CD4-positive, alpha-beta memory T cell (primary cell): ENCODE measurements at places on chromosomes 7 and 10.

DNA sequence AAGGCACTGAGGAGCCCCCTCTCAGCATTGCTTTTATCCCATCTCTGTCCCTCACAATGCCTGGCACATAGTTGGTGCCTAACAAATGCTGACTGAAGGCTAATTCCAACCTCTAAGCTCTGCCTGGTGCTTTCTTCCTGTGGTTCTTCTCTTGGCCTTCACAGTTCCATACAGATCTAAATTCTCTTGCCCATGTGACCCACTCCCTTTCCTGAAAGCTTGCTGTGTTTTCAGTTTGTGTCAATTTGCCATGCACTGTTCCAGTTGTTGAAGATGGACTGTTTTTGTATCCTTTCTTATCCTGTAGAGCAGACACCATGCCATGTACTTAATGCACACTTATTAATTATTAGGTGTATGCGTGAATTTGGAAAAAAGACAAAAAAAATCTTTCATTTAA lies 9.2 kb downstream of the TBXAS1 start:
- H3K4me3 ChIP-seq, result no peak overlapping the region
- no peaks in the 10 kb centered on the region for H3K36me3 ChIP-seq
- H3K27me3 ChIP-seq, result no peaks in the 10 kb centered on the region
- no peak overlapping the region for H3K27ac ChIP-seq
- no peak for DNase-seq

GRCh38 chr7:129550693-129551360 lies 48.5 kb downstream of the SMKR1 start:
- H3K27ac ChIP-seq, result no peak overlapping the region
- no peak overlapping the region for H3K4me3 ChIP-seq
- no peaks in the 10 kb centered on the region for H3K36me3 ChIP-seq
- no peaks in the 10 kb centered on the region for H3K4me1 ChIP-seq
- peaks cover 4% of the 10 kb centered on the region for H3K27me3 ChIP-seq

- no peaks in the 10 kb centered on the region for H3K4me1 ChIP-seq
- no peaks in the 10 kb centered on the region for H3K36me3 ChIP-seq
- H3K27me3 ChIP-seq, result no peaks in the 10 kb centered on the region
- DNase-seq, result no peak
- H3K27ac ChIP-seq, result no peak overlapping the region
These were observed 633.2 kb downstream of the ACTR3B start for GRCh38 chr7:153392726-153393125.

GRCh38 chr7:93036807-93037206 lies 81.0 kb downstream of the SAMD9 start:
- no peaks in the 10 kb centered on the region for H3K36me3 ChIP-seq
- DNase-seq, result no peak
- no peaks in the 10 kb centered on the region for H3K27me3 ChIP-seq

DNA sequence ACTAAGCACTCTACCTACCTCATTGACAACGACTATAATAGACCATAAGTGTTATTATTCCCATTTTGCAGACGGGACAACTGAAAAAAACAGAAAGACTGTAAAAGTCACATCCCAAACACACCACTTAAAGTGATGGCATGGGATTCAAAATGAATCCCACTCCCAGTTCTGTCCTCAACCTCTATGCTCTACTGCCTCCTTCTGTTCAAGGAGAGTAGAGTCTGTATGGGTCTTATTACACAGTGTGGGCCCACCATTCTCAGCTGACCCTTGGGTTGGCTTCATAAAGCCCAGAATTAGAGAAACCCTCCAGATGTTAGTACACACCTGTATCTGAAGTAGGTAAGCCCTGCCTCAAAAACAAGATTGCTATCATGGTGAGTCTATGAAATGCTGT lies 102.2 kb downstream of the GRM8 start:
- no peak overlapping the region for H3K27ac ChIP-seq
- H3K27me3 ChIP-seq, result no peaks in the 10 kb centered on the region
- no peaks in the 10 kb centered on the region for H3K36me3 ChIP-seq
- no peak for DNase-seq
- H3K4me1 ChIP-seq, result no peaks in the 10 kb centered on the region

GRCh38 chr10:5620223-5620721 lies 46.1 kb downstream of the ASB13 start:
- no peak overlapping the region for H3K4me3 ChIP-seq
- H3K4me1 ChIP-seq, result no peaks in the 10 kb centered on the region
- no peak for DNase-seq
- H3K27ac ChIP-seq, result no peak overlapping the region
- no peaks in the 10 kb centered on the region for H3K27me3 ChIP-seq

DNA sequence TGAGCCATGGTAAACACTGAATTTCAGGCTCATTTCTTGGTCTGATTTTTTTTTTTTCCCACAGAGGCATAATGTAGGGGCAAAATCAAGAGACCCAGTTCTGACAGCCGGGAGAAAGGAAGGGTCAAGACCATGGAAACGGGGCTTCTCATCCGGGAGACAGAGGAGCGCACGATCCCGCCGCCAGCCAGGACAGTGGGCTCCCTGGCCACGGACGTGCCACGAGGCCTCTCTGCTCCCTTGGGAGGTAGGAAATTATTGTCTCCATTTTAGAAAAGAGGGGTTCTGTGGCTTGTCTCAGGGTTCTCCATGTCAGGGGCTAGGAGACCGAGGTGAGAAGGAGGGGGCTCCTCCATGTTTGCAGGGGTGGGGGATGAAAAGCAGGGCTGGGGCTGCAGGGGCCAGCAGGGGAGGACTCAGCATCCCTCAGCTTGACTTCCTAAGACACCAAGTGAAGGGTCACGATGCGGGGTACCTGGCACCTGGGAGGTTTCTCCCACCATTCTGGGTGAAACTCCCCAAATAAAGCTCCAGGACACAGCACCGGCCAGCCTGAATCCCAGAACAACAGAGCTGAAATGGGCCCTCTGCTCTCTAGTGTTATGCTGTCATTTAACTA lies 37.6 kb downstream of the PPIF start:
- H3K27me3 ChIP-seq, result no peaks in the 10 kb centered on the region
- H3K27ac ChIP-seq, result no peak overlapping the region
- no peak overlapping the region for H3K4me3 ChIP-seq

DNA sequence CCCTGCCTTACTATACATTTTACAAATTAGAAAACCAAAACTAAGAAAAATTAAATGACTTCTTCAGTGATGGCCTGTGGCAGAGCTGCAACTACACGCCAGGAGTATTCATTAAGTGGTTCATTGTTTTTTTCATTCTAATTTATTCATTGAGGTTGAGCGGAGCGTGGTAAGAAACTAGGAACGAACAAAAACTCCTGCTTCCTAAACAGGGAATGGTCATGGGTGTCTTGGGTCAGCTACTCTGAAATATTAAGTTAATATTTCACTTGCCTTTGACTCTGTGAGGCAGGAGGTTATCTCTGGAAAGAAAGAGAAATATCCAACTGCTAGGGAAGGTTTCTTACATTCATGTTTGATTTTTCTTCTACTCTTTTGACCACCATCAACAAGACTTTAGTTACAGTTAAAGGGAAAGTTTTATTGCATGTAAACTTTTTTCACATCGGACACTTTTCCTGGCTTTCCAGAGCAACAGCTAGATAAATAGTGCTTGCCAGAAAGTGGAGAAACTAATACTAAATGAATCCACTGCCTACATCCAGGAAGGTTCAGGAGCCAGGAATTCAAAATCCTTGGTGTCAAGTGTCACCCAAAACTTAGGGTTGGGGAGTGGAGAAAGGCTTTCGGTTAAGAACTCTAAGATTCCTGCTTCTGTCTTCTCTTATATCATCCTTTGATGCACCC lies 896 bp upstream of the GNG11 start:
- peaks cover 6% of the 10 kb centered on the region for H3K27me3 ChIP-seq
- H3K4me1 ChIP-seq, result peaks cover 8% of the 10 kb centered on the region
- no peak overlapping the region for H3K27ac ChIP-seq

DNA sequence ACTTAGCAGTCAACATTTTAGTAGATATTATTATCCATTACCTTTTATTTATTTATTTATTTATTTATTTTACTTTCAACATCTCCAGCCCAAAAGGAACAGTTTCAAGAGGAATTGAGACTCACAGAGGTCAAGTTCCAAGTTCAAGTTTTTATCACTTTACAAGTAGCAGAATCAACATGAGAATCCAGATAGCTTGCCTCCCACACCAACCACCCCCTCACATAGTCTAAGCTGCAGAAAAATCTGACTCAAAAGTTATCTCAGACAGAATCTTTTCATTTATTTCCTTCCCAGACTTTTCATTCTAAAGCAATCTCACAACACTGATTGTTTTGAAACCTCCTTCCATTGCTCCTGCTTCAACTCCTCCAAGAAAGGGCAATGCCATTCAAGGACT lies 129.6 kb downstream of the GRM3 start:
- H3K4me3 ChIP-seq, result no peak overlapping the region
- DNase-seq, result no peak
- no peaks in the 10 kb centered on the region for H3K27me3 ChIP-seq
- H3K27ac ChIP-seq, result no peak overlapping the region
- H3K4me1 ChIP-seq, result no peaks in the 10 kb centered on the region
- H3K36me3 ChIP-seq, result no peaks in the 10 kb centered on the region

DNA sequence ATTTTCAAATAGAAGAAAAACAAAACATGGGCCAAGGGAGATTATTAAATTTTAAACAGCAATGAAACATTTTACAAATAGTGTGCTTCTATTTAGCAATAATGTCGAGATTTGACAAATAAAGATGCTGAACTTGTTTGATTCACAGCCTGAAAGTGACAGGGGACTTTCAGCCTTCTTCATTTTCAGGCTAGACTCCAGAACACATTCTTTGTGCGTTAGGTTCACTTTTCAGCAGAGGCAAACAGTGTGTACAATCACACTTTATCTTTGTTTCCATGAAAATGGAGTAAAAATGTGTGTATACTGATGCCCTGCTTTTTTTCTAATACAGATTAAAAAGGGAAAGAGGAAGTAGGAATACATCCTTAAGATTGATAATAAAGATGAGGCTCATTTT lies 35.6 kb downstream of the FAM171A1 start:
- DNase-seq, result no peak
- no peak overlapping the region for H3K4me3 ChIP-seq
- no peaks in the 10 kb centered on the region for H3K27me3 ChIP-seq
- H3K27ac ChIP-seq, result no peak overlapping the region
- no peaks in the 10 kb centered on the region for H3K36me3 ChIP-seq

- H3K27me3 ChIP-seq, result peaks cover 9% of the 10 kb centered on the region
- H3K4me1 ChIP-seq, result no peaks in the 10 kb centered on the region
- no peaks in the 10 kb centered on the region for H3K36me3 ChIP-seq
- no peak for DNase-seq
- H3K4me3 ChIP-seq, result no peak overlapping the region
These were observed 7.1 kb downstream of the INHBA start for GRCh38 chr7:41695661-41696322.

DNA sequence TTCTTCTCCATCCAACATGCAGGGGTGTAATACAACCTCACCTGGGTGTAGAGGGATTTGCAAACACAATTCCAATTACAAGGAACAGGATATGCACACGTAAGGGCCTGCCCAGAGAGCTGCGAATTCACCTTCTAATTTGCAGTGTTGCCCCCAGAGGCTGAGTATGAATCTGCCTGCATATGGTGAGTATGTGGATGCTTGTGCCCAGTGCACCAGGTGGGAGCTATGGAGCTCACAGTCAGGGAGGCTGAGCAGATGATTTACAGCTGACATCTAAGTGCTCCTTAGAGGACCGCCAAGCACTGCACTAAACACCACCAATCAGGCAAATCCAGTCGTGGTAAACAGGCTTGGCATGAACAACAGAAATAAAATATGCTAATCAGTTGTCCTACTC lies 132.0 kb downstream of the RELN start:
- no peak overlapping the region for H3K4me3 ChIP-seq
- H3K4me1 ChIP-seq, result no peaks in the 10 kb centered on the region
- no peak for DNase-seq
- no peak overlapping the region for H3K27ac ChIP-seq

- no peak overlapping the region for H3K27ac ChIP-seq
- no peak for DNase-seq
- no peaks in the 10 kb centered on the region for H3K4me1 ChIP-seq
- H3K36me3 ChIP-seq, result no peaks in the 10 kb centered on the region
These were observed 21.6 kb upstream of the GIMAP8 start for GRCh38 chr7:150428671-150429451.

- no peak overlapping the region for H3K27ac ChIP-seq
- no peak overlapping the region for H3K4me3 ChIP-seq
- DNase-seq, result no peak
- H3K27me3 ChIP-seq, result no peaks in the 10 kb centered on the region
- peaks cover 6% of the 10 kb centered on the region for H3K4me1 ChIP-seq
These were observed 60.1 kb upstream of the NFE2L3 start for GRCh38 chr7:26091933-26092332.

- H3K4me3 ChIP-seq, result no peak overlapping the region
- DNase-seq, result no peak
- no peaks in the 10 kb centered on the region for H3K36me3 ChIP-seq
- no peaks in the 10 kb centered on the region for H3K27me3 ChIP-seq
These were observed 497.3 kb downstream of the INHBA start for GRCh38 chr7:41205600-41205999.

GRCh38 chr10:132006966-132007365 lies 25.2 kb upstream of the BNIP3 start:
- H3K36me3 ChIP-seq, result no peaks in the 10 kb centered on the region
- no peaks in the 10 kb centered on the region for H3K27me3 ChIP-seq
- no peak overlapping the region for H3K4me3 ChIP-seq
- H3K4me1 ChIP-seq, result no peaks in the 10 kb centered on the region

DNA sequence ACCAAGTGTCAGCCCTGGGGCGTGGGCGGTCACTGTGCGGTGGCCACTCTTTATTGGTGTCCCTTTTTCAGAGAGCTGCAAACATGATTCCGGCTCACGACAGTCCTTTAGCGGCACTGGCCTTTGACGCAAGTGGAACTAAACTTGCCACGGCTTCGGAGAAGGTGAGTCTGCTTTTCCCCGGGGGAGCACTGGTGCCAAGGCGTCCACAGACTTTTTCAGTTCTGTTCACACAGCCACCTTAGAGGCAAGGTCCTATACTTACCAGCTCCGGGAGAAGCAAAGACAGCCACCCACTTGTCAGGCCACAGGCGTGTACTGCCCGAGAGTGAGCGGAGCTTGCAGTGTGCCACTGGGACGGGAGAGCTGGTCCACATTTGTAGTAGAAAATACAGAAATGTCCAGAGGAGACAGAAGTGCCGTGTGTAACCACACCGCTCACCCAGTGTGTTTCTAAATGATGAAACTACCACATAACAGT lies 27.9 kb downstream of the WIPI2 start:
- H3K4me3 ChIP-seq, result no peak overlapping the region
- no peaks in the 10 kb centered on the region for H3K4me1 ChIP-seq
- DNase-seq, result no peak
- no peaks in the 10 kb centered on the region for H3K27me3 ChIP-seq
